ENCODE measurements at places on chromosomes 1 and 21. TPM values are rescaled to one million over a fixed set of nuclear protein-coding genes. Genes with fewer than 3 reads are reported as not detected.

LCE1F gene
- total RNA-seq: not detected

DARS2 gene
- 49.9 TPM for total RNA-seq

LENEP gene
- not detected for total RNA-seq

SPRR2F gene
- not detected for total RNA-seq

PYGO2 gene
- total RNA-seq: 39.8 TPM

PDXK gene
- total RNA-seq: 93.8 TPM

AMY1B gene
- total RNA-seq: not detected

ARTN gene
- total RNA-seq: 1.4 TPM

ANGPTL1 gene
- total RNA-seq: 0.53 TPM

ITLN2 gene
- total RNA-seq: 0.15 TPM

C1QC gene
- total RNA-seq: not detected

FCRL4 gene
- not detected for total RNA-seq

LCE1E gene
- not detected for total RNA-seq

S100A5 gene
- total RNA-seq: 2.3 TPM

TDRD5 gene
- total RNA-seq: 0.40 TPM

OR2L3 gene
- total RNA-seq: not detected

OR2W3 gene
- 0.45 TPM for total RNA-seq

DPT gene
- not detected for total RNA-seq

LAX1 gene
- total RNA-seq: not detected

ARHGEF10L gene
- total RNA-seq: 4.6 TPM

RGSL1 gene
- not detected for total RNA-seq

EFNA1 gene
- total RNA-seq: 40.0 TPM

FAM72B gene
- total RNA-seq: 11.7 TPM

DISP3 gene
- total RNA-seq: not detected

F13B gene
- total RNA-seq: not detected

CFAP107 gene
- total RNA-seq: not detected

KCNA2 gene
- total RNA-seq: 0.03 TPM

LRRN2 gene
- total RNA-seq: not detected

PTAFR gene
- 0.16 TPM for total RNA-seq

SLC6A17 gene
- total RNA-seq: 0.26 TPM

ABCG1 gene
- total RNA-seq: 2.6 TPM

TMEM52 gene
- 1.2 TPM for total RNA-seq

Measured in A375 (cell line).